HFFc6 (cell line): ENCODE measurements at places on chromosomes 7 and 10. TPM values are rescaled to one million over a fixed set of nuclear protein-coding genes. Genes with fewer than 3 reads are reported as not detected.
A peak's percentile ranks its signal among the peaks of the same experiment; 100 is the strongest.

GRCh38 chr10:119415121-119415520 lies 127.4 kb downstream of the RGS10 start:
- no peak for DNase-seq

The ECHS1 gene
- 105 and 121 TPM in 2 replicates for total RNA-seq

DNA sequence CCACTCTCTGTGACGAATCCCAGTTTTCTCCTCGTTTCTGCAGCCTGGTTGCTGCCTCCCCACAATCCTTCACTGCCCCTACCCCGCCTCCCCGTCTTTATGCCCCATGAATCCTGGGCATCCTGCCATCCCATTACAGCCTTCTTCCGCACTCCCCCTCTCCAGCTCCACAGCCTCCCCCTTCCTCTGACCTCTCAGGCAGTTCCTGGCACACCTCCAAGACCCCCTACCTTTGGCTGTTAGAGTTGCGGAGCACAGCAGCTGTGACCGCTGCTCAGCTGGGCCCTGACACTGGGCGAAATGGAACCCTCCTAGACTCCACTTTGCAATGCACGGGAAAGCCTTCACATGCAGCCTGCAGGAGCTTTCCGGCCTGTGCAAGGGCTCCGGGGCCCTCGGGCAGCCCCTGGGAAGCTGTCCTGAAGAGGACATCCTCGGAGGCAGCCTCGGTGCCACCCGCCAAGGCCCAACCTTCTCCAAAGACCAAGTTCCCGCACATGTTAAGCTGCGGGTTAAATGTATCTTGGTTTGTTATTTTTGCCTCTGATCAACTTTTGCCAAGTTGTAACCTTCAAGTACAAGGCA lies 400.7 kb upstream of the MKI67 start:
- no peak for DNase-seq

GRCh38 chr10:48456808-48457761 lies 147.8 kb downstream of the ARHGAP22 start:
- DNase-seq = no peak

The LOXL4 gene
- total RNA-seq = 25.5 and 52.4 TPM in 2 replicates

The GPR146 gene
- total RNA-seq = 0.32 to 1.5 TPM (median 0.69 TPM) in 3 replicates

- peak; percentile 100 for DNase-seq
These were observed 100.2 kb downstream of the ATXN7L1 start for GRCh38 chr7:105776068-105776790.

The SPDYE5 gene
- not detected in 2 replicates for total RNA-seq

DNA sequence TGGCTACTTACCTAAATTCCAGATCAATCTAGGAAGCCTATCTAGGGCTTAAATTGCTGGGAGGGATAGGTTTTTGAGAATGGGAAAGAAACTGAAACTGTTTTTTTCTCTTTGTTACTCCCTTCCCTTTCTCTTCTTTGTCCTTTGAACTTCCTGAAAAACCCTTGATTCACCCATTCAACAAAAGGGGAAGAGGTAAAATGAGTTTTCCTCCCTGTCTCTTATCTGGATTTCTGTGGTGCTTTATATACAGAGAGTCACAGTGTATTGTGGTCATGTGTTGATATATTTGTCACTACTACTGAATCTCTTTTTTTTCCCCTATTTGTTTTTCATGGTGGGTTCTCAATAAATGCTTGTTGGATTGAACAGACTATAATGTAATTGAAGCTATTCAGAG lies 19.8 kb upstream of the NUP205 start:
- DNase-seq = no peak

The NFKB2 gene
- total RNA-seq = 22.4 and 26.0 TPM in 2 replicates

GRCh38 chr10:113329121-113329596 lies 223.7 kb upstream of the HABP2 start:
- DNase-seq = peak; percentile 86

- no peak for DNase-seq
These were observed 91.6 kb upstream of the CXCL12 start for GRCh38 chr10:44476409-44477045.

The NEURL1 gene
- total RNA-seq = 0.33 to 0.60 TPM (median 0.41 TPM) in 3 replicates

- no peak for DNase-seq
These were observed 35.4 kb downstream of the CTTNBP2 start for GRCh38 chr7:117837841-117838240.

The TFPI2 gene
- total RNA-seq = 38.2 to 79.9 TPM (median 52.2 TPM) in 3 replicates

The UBN2 gene
- 8.9 to 10.6 TPM (median 10.1 TPM) in 3 replicates for total RNA-seq

GRCh38 chr7:156558198-156558597 lies 82.4 kb upstream of the RNF32 start:
- peak; percentile 52 for DNase-seq

GRCh38 chr10:44049301-44050015 lies 335.4 kb downstream of the CXCL12 start:
- DNase-seq = no peak
